Kidney tubule cell (primary cell): ENCODE measurements at places on chromosomes 3 and 15.

DNA sequence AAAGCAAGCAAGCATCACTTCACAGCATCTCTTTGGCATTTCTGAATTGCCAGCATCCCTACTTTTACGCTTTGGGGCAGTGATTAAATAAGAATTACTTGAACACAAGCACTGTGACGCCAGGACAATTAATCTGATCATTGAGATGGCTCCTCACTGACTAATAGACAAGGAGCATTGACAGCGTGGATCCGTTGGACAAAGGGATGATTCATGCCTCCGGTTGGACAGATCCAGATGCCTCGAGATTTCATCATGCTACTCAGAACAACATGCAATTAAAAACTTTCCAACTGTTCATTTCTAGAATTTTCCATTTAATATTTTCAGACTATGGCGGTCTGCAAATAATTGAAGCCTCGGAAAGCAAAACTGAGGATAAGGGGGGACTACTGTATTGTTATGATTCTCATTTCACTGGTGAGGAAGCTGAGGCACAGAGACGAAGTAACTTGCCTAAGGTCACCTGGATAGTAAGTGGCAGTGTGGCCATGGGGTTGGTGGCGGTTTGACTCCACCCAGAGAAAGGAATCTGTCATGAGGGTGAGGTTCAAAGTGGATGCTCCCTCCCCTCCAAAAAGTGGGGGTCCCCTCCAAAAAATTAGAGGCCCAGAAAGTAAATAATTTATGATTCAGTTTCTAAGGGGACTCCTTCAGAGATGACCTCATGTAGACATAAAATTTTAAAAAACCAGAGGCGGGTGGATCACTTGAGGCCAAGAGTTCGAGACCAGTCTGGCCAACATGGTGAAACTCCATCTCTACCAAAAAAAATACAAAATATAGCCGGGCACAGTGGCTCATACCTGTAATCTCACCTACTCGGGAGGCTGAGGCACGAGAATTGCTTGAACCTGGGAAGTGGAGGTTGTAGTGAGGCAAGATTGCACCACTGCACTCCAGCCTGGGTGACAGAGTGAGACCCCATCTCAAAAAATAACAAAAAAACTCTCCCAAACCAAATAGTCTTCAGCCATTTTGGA is 12.3 kb upstream of the PGPEP1L start:
- peak; percentile 61 for DNase-seq

- no peak for DNase-seq
These were observed 138.6 kb downstream of the SRGAP3 start for GRCh38 chr3:9110802-9111201.

- DNase-seq, result no peak
These were observed 28.2 kb downstream of the DUOX1 start for GRCh38 chr15:45157974-45158373.

- DNase-seq, result no peak
These were observed 26.2 kb downstream of the ATOSA start for GRCh38 chr15:52652984-52653383.

DNA sequence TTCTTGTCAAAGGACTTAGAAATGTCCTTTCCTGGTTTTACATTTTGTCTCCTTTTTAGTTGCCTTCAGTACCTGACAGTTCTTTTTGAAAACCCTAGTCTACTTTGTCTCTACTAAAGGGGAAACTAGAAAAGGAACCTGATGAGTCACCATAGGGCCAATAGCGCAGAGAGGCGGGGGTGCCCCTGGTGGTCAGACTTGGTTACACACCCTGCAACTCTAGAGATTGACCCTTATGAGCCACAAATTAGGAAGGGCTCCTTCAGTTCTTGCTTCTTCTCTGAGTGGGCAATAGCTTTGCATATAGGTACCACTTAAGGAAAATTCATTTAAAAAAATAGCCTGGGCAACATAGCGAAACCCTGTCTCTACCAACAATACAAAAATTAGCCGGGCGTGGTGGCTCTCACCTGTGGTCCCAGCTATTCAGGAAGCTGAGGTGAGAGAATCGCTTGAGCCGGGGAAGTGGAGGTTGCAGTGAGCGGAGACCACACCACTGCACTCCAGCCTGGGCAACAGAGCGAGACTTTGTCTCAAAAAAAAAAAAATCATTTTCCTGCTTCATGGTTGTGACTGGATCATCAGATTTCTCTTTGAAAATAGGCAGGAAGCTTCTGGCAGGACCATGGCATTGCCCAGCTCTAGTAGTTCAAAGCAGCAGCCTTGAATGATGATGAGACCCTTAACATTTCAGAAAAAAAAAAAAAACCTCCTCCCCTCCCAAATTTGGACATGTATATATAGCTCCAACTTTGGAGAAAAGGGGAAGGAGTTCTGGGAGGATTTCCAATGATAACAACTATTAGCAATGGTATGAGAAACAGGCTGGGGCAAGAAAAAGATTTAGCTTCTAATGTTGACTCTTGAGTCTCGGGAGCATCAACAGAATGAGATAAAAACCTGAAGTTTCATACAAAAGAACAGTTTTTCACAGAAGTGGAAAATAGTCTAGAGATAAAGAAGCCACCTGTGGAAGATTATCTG is 45.2 kb upstream of the RASA2 start:
- peak; percentile 63 for DNase-seq

DNA sequence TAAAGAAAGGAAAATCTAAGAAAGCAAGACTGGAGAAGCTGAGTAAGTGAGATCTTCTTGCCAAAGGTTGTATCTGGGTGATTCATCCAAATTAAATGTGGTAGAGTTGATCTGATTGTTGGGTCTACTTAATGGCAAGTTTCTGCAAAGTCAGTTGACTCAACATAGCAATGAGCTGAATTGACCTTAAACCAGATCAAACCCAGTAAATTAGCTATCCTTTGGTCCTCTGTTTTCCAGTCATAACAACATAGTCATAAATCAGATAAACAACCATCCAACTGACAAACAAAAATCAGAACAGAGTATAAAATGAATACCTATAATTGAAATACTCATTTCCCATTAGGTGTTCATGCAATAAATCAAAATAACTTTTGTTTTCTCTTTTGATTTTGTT is 142.6 kb upstream of the CFAP20DC start:
- DNase-seq, result peak; percentile 75

DNA sequence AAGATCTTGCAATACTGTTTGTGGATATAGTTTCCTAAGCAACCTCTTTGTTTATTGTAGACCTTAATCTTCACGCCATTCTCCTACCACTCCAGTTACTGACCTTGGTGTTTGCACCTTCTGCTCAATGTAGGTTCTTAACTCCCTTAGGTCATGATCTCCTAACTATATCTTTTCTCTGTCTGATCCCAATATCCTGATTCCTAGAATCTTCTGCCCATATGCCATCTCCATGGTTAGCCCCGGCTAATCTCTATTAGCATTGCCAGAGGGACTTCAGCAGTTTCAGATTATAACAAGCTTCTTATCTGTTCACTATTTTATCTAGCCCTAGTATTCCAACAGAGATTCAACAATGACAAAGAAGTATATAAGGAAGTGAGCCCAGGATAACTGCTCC is 64.9 kb downstream of the IMPG2 start:
- DNase-seq, result no peak

GRCh38 chr15:80630981-80631380 is 64.1 kb upstream of the ABHD17C start:
- no peak for DNase-seq

DNA sequence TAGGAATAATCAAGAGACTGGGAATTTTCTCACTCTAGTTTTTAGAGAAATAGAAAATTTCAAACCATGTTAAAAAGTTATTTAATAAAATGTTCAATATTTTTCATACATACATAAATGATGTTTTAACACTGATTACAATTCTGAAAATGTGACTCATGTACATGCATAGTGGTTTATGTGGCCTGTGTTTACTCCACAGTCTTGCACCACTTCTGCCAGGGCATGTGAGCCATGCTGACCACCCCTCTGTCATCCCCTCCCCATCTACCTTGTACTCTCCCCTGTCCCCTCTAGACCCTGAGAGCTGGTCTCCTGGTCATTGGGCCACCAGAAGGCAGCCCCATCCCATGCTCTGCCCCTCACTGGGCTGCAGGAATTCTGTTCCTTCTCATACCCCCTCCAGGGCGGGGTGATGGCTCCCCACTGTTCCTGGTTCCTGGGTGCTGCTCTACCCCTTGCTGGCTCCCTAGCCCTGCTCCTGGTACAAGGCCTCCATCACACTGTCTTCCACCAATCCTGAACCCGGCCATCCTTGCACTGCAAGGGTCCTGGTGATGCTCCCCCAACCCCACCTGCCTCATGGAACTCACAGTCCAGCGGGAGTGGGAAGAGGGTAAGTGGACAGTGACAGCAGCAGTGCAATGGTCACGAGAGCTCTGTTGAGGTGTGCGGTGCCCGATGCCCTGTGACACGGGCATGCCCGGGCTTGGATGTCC is 24.2 kb upstream of the SLC41A3 start:
- DNase-seq, result no peak

GRCh38 chr3:171801738-171802589 is 8.3 kb downstream of the PLD1 start:
- peak; percentile 88 for DNase-seq

DNA sequence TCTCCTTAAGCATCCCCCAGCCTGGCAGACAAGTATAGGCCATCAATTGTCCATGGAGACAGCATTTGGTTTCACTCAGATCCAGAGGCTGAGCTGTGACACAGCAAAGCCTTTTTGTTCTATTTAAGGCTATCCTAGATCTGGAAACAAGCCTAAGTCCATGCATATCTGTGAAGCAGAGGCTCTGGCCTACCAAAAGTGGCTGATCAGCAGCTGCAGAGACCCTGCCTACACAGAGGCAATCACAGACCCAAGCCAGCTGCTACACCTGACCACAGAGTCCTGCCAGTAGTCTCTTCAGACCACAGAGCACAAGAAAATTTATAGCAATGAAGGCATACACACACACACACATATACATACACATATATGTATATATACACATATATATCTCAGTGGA is 501.7 kb upstream of the ARPP21 start:
- no peak for DNase-seq

DNA sequence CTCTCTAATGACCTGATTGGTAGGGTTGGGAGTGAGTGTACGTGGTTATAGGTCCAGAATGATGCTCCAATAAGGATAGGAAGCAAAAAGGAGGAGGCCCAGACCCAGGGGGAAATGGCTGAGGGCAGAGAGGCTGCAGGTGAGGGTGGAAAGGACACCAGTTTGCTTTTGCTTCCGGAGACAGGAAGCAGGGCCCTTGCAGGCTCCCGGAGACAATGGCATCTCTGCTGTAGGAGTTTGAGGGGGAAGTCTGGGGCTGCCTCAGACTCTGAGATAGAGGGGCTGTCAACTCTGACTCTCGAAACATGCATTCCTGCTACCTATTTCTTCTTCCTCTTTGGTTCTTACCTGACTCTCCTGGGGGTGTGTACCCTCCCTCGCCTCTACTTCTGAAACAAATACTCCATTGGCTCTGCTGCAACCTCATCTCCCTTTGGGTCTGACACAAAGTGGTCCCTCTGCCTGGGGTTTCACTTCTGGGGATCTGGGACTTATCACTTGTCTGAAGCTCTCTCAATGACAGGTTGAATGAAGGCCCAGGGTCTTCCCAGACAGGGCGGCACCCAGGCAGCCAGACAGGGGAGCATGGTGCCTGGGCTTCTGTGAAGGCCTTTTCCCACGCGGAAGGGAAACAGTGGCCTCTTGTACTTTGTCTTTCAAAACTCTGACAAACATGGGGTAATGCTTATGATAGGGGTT is 61.5 kb downstream of the CHRD start:
- no peak for DNase-seq

DNA sequence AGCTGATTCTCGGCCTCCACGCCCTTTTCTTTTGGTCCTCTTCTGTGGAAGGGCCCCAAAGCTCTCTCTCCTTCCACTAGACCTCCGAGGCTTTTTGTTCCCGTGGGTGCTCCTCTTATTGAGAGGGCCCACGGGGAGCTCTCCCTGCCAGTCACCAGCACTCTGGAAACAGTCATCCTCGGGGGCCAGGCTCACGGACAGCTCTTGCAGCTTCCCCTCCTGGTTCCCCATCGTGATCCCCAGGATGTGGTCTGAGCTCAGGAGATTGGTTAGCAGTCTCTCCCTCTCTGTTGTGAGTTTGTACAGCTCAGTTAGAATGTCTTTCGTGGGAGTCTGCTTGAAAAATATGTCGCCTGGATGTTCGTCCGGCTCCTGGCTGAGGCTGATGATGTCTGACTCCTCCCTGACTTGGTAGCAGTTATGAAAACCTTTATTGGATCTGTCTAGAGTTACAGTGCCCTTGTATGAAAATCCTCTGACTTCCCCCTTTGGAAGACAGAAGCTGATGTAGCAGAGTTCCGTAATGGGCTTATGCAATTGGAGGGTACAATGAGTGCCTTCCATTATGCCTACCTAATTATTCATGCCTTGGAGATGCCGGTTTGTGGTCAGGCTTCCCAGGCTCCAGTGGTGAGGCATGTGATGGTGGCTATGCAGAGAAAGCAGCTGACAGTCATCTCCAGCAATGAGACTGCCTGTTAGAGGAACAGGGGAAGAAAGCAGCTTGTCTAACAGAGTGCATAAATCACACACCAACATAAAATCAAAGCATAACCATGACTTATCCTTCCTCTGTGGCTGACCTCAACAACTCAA is 40.0 kb downstream of the FMN1 start:
- DNase-seq, result peak; percentile 96

DNA sequence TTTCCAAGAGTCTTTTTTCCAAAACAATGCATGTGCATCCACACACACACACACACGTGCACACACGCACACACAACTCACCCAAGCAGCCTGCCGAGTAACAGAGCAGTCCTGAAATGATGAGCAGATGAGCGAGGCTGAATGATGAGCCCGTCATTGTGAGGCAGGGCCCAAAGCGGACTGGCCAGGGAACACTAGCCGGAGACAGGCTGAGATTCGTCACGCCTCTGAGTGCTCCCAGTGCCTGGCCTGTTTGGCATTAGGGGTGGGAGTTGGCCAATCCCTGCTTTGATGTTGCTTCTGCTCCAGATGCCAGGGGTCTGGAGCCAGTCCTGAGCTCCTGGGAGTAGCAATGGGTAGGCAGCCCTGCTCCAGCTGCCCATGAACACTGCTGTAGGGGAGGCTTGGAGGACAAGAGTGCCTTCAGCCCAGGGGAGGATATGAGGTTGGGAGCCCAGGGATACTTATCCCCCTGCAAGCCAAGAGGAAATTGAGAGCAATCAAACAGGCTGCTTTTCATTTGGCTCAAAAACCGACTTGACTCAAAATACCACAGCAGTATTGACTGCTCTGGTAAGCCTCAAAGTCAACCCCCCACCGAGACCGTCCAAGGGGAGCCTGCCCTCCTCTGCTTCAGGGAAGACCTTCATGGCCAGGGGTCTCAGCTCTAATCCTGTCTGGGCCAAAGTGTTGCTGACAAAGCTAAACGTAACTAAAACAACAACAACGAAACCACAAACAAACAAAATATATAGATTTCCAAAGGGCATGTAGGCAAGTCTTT is 22.9 kb downstream of the COLQ start:
- no peak for DNase-seq

DNA sequence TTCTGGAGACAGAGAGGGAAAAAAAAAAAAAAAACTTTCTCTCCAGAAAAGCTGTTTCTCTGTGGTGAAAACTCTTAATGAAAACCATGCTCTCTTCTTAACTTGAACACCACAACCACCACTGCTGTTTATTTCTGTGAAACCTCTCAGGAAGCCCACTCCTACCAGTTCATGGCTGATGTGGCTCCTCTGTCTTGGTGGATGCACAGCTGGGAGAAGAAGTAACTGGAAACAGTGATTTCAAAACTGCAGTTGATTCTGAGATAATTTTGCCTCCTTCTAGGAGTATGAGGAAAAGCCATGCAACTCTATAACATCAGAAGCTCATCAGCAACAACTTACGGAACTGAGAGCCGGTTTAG is 40.2 kb upstream of the PYGO1 start:
- DNase-seq, result no peak
